ENCODE measurements at places on chromosomes 11 and 22.

DNA sequence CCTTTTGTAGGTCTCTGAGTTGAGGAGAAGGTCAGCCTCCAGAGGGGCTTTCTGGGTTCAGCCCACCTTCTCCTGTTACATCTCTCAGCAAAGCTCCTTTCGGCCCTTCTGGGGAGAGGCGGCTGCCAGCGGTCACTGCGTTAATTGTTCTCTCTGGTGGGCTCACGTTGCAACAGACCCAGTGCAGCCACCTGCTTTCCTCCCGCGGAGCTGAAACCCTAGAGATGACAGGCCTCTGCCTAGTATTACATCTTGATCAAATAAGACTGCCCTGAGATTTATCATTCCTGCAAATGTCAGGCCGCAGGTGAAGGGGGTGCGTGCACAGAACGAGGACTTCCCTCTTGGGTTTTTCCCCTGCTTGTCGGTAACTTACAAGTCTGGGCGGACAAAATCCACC lies 43.2 kb upstream of the CREB3L1 start:
- H3K36me3 ChIP-seq = no peaks in the 10 kb centered on the region
- no peak overlapping the region for H3K27ac ChIP-seq
- H3K4me1 ChIP-seq = peaks cover 20% of the 10 kb centered on the region
- H3K27me3 ChIP-seq = peaks cover 45% of the 10 kb centered on the region
- H3K4me3 ChIP-seq = no peak overlapping the region
- no peak for DNase-seq

DNA sequence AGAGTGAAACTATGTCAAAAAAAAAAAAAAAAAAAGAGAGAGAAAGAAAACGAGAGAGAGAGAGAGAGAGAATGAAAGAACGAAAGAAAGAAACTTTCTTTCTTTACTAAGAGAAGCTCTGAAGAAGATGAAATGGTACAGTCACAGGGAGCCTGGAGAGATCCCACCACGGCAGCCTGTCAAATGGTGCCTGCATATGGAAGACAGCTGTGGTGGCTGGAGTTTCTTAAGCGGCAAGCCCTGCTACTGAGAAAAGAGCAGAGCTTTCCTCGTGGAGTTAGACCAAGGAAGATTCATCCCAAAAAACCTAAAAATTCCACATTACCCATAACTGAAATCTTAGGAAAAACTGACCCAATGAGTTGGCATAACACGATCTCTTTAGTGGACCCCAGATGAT lies 66.7 kb downstream of the MICAL3 start:
- H3K36me3 ChIP-seq = no peaks in the 10 kb centered on the region

DNA sequence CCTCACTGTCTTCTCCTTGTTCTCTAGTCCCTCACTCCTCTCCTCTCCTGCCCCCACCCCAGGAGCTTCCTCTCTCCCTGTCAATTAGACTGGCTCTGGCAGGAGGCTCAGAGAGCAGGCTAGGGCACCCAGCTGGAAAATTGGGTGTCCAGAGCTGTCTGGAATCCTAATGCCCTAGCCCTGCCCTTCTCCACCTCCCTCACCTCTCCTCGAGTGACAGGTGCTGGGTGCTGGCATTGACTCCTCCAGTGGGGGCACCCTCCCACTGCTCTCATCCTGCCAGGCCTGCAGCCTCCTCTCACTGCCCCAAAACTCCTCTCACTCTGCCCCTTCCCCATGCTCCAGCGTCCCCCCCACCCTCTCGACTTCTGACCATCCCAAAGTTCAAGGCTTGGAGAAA lies 68.9 kb downstream of the CYTH4 start:
- H3K36me3 ChIP-seq = no peaks in the 10 kb centered on the region
- peaks cover 7% of the 10 kb centered on the region for H3K4me1 ChIP-seq
- no peaks in the 10 kb centered on the region for H3K27me3 ChIP-seq
- no peak overlapping the region for H3K27ac ChIP-seq
- no peak overlapping the region for H3K4me3 ChIP-seq
- DNase-seq = no peak

- H3K36me3 ChIP-seq = no peaks in the 10 kb centered on the region
- H3K27me3 ChIP-seq = peaks cover 3% of the 10 kb centered on the region
- H3K27ac ChIP-seq = no peak overlapping the region
- peaks cover 11% of the 10 kb centered on the region for H3K4me1 ChIP-seq
- H3K4me3 ChIP-seq = no peak overlapping the region
- no peak for DNase-seq
Observed at GRCh38 chr11:73330569-73331093, 22.6 kb downstream of the ARHGEF17 start.
